Left kidney (tissue), 8 donors: ENCODE measurements at places on chromosomes 1 and 21.
A peak's percentile ranks its signal among the peaks of the same experiment; 100 is the strongest.

DNA sequence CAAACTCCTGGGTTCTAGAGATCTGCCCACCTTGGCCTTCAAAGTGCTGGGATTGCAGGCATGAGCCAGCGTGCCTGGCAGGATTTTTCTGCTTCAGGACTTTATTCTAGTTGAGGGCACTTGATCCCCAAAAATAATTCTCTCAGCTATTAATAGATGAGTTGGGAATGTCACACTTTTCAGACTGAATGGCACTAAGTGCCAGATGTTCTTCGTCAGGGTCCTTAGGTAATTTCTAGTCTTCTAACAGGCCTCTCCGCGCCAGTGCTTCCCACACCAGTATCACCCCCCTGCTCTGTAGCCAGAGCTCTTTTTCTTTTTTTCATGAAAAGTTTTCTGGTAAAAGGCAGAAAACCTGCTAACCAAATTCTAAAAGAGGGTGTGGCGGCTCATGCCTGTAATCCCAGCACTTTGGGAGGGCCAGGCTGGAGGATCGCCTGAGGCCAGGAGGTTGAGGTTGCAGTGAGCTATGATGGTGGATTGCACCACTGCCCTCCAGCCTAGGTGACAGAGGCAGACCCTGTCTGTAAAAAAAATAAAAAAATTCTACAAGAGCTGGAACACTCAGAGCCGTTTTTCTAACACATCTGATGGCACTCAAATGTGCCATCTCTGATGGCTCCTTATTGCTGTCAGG is 6.1 kb upstream of the SARS1 start:
- DNase-seq, result no peak

- no peak for DNase-seq
Observed at GRCh38 chr21:46503922-46504550, 45.3 kb downstream of the DIP2A start.

DNA sequence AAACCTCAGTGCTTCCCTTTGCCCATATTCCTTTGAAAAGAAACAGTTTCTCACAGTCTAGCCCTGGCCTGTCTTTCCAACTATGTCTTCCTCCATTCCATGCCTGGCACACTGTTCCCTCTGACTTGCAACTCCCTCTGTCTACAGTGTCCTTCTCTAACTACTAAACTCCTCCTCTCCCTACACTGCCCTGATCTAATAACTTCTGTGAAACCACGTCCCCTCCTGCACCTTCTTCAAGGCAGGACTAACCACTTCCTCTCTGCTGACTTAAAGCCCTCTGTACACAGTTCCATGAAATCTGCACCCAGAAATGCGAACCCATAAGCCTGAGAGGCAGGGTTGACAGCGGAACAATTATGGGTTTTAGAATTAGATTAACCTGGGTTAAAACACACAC is 62.2 kb upstream of the ATP1B1 start:
- DNase-seq, result no peak

GRCh38 chr1:226993814-226994585 is 53.9 kb downstream of the COQ8A start:
- peak; percentile 47 for DNase-seq

GRCh38 chr1:159786465-159786864 is 5.7 kb downstream of the DUSP23 start:
- DNase-seq, result no peak

GRCh38 chr21:34348890-34349519 is 14.8 kb upstream of the KCNE2 start:
- no peak for DNase-seq

GRCh38 chr1:185453496-185454192 is 136.6 kb upstream of the IVNS1ABP start:
- DNase-seq, result no peak

DNA sequence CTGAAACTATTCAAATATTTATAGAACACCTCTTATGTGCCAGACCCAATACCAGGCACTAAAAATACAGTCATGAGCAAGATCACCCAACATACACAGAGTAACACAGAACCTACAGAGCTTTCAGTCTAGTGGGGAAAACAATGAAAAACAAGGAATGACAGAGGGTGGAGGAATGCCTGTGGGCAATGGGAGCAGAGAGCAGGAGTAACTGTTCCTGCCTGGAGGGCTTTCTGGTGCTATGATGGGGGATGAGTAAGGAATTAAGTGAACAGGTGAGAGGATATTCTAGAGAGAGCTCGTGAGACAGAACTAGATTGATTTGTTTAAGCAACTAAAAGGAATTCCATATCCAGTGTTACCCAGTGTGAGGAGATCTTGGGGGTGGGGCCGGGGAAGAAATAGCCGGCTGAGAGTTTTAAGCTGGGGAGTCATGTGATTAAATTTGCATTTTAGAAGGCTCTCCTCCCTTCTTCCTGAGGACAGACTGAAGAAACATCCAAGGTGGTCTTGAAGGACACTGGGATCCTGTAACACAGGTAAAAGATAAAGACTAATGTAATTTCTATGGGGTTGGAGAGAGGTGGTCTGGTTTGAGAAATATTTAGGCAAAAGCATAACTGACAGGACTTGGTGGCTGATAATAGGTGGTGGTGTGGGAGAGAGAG is 2.1 kb upstream of the CD53 start:
- DNase-seq, result no peak

- no peak for DNase-seq
Observed at GRCh38 chr21:22277341-22277740, 1279.1 kb downstream of the NCAM2 start.

DNA sequence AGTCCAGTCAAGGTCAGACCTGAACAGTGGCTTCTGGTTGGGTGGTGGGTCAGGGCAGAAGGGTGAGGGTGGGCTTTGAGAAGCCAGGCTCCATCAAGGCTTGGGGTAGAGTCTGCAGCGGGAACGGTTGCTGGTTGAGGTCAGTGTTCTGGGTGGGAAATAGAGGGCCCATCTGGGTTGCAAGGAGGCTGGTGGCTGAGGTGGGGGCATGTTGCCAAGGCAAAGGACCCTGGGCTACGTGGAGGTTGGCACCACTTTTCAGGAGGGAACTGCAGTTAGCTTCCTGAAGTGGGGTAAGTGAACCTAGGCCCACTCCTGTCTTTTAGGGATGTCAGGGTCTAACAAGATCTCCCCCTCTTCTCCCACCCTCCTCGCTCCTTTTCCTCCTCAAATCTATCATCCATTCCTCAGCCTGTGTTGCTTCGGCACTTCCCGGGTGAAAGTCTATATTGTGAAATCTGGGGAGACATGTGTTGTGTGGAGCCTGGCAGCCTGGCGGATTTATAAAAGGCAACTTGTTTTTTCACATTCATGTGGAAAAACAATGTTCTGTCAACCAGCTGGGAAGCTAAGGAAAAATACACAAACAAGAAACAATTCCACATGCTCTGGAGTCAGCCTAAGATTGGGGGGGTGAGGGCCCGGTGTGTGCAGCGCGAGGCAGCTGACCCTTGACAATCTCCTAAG is 1.5 kb downstream of the IL22RA1 start:
- no peak for DNase-seq

DNA sequence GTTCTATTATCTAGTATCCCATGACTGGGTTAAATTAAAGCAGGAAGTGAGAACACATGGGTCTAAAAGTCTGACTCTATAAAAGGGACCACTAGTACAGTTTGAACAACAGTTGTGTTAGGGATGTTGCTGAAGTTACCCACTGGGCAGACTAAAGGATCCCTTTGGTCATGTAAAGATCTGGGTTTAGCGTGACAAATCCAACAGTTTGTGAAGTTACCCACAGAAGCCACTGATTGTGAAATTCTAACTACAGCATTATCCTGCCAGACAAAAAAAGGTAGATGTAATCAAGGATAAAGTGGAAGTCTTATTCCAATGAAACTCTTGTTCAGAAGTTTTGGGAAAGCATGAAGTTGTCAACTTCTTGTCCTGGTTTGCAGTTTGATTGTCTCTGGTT is 5.7 kb downstream of the QSOX1 start:
- DNase-seq, result no peak

DNA sequence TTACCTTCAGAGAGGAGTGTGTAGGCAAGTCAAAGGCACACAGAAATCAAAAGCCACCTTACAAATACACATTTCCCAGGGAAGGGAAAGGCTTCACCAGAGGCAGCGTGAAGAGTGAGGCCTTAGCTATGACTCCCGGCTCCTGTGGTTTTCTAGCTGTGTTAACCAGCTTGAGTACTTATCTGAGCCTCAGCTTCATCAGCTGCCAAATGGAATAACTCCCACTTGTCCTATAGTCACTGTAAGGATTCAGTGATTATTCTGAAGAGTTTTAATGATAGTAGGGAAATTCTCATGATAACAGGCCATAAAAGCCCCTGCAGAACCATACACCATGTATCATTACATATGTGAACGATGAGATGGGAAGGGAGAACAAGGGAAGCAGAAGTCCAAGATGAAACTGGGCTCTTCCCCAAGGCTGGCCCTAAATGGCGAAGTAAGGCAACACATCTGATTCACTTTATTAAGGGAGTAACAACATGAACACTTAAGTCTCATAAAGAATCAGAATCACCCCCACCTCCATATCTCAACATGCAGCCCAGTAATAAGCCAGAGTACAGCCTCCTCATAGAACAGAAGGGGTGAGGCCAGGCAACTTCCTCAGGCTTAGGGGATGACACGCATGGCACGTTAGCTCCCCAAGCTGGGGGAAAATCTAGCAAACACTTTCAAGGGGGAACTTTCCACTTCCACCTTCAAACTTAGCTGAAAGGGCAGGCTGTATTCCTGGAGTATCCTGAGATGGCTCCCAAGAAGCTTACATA is 63.7 kb downstream of the SLC66A1 start:
- no peak for DNase-seq

GRCh38 chr1:63000508-63000907 is 216.6 kb downstream of the ATG4C start:
- no peak for DNase-seq

DNA sequence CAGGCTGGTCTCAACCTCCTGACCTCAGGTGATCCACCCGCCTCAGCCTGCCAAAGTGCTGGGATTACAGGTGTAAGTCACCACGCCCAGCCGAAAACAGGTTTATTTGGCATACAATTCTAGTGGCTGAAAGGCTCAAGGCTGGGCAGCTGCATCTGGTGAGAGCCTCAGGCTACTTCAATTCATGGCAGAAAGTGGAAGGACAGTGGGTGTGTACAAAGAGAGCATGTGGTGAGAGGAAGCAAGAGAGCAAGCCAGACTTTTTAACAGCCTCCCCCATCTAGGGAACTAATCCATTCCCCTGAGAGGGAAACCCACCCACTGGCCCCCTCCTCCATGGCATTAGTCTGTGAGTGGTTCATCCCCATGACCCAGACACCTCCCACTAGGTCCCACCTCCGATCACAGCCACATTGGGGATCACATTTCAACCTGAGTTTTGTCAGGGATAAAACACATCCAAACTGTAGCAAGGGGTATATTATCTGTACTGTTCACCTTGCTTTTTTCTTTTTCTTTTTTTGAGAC is 9.5 kb downstream of the BMP8A start:
- no peak for DNase-seq

DNA sequence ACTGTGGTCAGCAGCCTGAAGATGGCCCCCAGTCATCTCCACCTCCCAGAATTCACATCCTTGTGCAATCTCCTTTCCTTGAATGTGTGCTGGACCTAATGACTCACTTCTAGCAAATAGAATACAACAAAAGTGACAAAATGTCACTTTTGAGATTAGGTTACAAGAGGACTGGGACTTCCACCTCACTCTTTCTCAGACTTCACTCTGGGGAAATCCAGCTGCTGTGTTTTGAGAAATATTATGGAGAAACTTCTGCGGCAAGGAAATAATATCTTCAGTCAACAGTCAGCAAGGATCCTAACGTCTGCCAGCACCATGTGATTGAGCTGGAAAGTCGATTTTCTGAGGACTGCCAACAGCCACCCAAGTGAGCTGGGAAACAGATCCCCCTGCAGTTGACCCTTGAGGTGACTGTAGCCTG is 70.5 kb upstream of the GADD45A start:
- no peak for DNase-seq

DNA sequence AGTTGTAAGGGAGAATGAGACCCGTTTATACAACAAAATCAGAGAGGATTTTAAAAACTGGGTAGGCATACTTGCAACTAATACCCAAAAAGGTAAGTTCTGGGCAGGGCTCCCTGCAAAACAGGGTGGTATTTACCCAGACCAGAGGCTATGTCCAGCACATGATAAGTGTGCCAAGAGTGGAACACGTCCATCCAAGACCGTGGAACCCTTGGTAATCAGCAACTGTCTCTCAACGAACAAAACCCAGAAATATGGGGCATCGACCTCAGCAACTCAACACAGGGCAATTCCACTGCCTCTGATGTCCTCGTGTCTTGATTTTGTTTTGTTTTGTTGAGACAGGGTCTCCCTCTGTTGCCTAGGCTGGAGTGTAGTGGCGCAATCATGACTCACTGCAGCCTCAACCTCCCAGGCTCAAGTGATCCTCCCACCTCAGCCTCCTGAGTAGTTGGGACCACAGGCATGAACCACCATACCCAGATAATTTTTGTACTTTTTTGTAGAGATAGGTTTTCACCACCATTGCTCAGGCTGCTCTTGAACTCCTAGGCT is 26.7 kb upstream of the MX1 start:
- no peak for DNase-seq

- DNase-seq, result no peak
Observed at GRCh38 chr1:48807554-48808260, 31.0 kb upstream of the BEND5 start.

- DNase-seq, result no peak
Observed at GRCh38 chr1:2980073-2980791, 41.0 kb upstream of the ACTRT2 start.

- DNase-seq, result no peak
Observed at GRCh38 chr1:245952383-245953026, 554.6 kb downstream of the SMYD3 start.

DNA sequence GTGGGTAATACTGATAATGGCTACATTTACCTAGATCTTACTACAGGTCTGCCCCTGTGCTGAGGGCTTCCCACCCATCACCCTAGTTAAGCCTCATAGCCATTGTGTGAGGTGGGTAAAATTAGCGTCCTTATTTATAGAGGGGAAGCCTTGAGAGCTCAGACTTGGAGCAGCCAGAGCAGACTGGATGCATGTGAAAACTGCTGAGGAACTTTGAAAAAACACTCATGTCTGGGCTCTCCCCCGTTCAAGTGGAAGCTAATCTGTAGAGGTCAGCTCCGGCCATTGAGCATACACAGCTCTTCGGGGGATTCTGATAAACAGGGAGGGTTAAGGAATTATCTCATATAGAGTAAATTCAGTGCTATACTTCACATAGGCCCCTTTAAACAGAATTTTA is 389.7 kb downstream of the RPS6KC1 start:
- DNase-seq, result no peak

GRCh38 chr1:228006034-228006785 is 588 bp upstream of the WNT3A start:
- DNase-seq, result no peak

DNA sequence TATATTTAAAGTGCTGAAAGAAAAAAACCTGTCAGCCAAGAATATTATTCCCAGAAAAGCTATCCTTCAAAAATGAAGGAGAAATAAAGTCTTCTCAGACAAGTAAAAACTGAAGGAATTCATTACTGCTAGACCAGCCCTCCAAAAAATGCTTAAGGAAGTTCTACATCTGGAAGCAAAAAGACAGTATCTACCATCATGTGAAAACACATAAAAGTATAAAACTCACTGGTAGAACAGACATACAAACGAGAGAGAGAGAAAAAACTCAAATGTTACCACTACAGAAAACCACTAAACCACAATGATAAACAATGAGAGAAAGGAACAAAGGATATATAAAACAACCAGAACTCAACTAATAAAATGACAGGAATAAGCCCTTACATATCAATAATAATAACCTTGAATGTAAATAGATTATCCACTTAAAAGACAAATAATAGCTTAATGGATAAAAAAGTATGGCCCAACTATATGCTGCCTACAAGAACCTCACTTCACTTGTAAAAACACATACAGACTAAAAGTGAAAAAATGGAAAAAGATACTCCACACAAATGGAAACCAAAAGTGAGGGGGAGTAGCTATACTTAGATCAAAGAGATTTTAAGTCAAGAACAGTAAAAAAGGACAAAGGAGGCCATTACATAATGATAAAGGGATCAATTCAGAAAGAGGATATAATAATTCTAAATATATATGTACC is 22.0 kb downstream of the NSL1 start:
- no peak for DNase-seq
